NCI-H2029 (cell line): ENCODE measurements at places on chromosomes 2 and 18.

DNA sequence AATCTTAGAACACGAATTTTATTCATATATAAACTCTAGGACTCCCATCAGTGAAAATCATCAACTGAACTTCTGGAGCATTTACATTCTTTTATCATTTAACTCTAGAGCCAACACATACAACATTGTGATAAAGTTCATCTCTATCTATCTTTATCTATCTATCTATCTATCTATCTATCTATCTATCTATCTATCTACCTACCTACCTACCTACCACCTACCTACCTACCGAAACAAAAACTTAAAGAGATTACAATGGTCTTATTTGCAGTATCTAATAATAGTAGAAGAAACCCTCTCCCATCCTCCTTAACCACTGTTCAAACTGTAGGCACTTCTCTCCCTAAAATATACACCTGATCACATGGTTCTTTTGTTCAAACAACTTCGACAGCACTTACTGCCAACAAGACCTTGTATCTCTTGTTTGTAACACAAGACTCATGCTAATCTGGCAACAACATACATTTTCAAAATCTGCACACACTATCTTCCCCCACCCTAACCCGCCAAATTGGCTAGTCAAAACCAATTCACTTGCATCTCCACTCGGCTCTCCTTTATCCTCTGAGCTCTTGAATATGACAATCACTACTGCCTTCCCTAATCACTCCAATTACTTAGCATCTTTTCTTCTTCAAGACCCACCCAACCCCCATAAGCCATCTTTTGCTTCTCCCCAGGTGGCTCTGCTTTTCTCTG, 69.0 kb downstream of the GORASP2 start:
- peak; percentile 15 for DNase-seq

GRCh38 chr2:171712051-171712450, 24.8 kb downstream of the DYNC1I2 start:
- no peak for DNase-seq

GRCh38 chr2:70191244-70191735, 471 bp upstream of the C2orf42 start:
- DNase-seq: no peak

GRCh38 chr2:109385506-109385905, 228.3 kb downstream of the SEPTIN10 start:
- DNase-seq: no peak

DNA sequence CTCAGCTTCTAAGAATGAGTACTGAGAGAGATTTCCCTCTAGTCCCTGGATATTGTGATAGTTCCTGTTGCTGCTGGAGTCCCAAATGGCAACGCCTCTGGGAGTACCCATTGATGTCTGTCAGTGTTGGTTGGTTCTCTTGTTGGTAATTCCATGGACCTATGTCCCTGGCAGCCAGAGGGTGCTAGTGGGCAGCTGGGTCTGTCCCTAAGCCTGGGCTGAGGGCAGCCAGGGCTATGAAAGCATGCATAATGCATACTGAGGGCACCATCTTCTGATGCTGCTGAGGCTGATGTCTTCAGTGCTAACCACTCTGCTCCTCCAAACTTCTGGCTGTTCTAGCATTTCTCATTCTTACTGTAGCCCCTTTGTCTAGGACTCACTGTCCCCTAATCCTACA, 35.9 kb downstream of the NABP1 start:
- DNase-seq: no peak

GRCh38 chr18:80103231-80103630, 5.8 kb upstream of the ADNP2 start:
- no peak for DNase-seq

GRCh38 chr2:84719434-84719833, 161.4 kb downstream of the TRABD2A start:
- DNase-seq: no peak

- DNase-seq: no peak
Measured at GRCh38 chr18:64409511-64409910, 260.6 kb upstream of the LINC00305 start.

DNA sequence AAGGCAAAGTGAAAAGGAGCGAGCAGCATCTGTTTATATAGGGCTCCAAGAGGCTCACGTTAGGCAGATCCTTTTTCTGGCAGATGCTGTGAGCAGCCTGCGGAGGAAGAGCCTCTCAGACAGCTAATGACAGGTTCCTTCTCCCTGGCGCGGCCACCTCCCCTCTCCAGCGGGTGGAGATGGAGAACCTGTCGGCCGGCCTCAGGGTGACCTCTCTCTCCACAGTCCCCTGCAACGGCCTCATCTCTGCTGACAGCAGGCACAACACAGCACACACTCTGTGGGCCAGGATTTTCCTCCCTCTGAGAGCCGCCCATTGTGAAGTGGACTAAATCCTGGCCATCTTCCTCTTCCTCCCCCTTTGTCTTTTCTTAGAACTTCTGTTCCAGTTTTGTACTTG, 119.8 kb downstream of the PRKCE start:
- DNase-seq: no peak

- DNase-seq: no peak
Measured at GRCh38 chr2:125427721-125428315, 1228.1 kb upstream of the GYPC start.

DNA sequence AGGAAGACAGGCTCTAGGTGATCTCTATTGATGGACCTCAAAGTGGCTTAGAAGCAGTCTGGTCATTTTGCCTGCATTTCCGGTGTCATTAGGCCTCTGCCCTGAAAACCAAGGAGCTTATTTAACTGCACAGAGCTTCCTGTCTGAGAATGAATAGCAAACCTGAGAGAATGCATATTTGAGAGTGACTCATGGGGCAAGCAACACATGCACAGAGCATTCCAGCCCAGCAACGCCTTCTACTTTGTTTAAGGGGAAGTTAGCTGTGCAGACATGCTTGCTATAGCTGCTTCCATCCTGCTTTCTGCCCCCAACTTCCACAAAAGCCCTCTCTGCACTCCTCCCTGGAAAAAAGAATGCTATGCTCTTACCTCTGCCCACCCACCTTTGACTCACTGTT, 232.8 kb downstream of the GRB14 start:
- no peak for DNase-seq

GRCh38 chr18:53997064-53997463, 227.4 kb downstream of the MBD2 start:
- no peak for DNase-seq

GRCh38 chr18:26989842-26990241, 124.3 kb upstream of the AQP4 start:
- no peak for DNase-seq

- DNase-seq: peak; percentile 18
Measured at GRCh38 chr2:232292395-232293154, 86.0 kb upstream of the ALPP start.

DNA sequence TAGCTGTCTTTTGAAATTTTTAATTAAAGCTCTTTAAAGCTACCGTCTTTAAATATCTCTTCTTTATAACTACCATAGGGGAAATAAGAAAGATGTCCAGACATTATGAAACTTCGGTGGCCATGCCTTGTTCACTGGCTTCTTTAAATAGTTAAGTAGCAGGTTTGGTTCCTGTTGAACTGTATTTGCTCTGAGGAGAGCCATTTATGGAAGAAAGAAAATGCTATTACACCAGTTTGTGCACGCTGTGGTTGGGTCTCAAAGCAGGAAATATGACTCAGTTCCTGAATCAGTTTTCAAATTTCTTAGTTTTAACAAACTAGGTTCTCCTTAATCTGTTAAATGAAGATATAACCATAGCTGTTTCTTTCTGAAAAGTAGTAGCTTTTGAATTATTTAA, 12.2 kb downstream of the ARPC2 start:
- DNase-seq: no peak

- DNase-seq: no peak
Measured at GRCh38 chr18:63534615-63535014, 7.6 kb upstream of the SERPINB12 start.

GRCh38 chr2:64201151-64201550, 56.9 kb upstream of the PELI1 start:
- peak; percentile 3 for DNase-seq

DNA sequence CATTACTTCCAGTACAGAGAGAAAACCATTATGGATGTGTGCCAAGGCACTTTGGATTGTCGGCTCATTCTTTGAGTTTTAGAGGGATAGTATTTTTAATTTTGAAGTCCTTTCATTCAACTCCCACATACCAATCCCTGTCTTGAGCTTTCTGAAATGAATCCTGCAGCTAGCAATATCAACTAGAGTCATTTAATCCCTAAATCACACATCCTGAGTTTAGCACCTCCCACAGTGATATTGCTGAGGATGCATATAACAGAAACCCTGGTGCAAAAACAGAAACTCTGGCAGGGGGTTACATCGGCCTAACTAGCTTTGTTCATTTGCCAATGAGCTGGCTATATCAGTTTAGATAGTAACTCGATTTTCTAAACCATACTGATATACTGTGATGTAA, 427.3 kb downstream of the LRP1B start:
- DNase-seq: no peak

DNA sequence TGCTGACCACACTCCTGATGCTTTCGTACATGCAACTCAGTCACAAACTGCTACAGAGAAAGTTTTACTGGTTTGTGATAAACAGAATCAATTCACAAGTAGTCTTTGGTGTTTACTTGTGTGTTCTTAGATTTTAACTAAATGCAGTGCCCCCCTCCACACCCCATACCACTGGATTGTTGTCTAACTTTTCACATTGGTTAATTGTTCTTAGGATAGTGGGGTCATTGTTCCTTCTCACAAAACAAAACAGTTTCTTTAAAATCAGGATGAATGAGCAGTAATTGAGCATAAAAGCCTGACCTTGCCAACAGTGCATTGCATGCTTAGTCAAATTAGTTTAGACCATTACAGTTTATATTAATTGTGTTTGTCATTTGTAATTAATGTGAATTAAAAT, 14.1 kb upstream of the PNPT1 start:
- no peak for DNase-seq

- no peak for DNase-seq
Measured at GRCh38 chr2:218872645-218873358, 7.8 kb upstream of the WNT10A start.

- DNase-seq: no peak
Measured at GRCh38 chr2:190600293-190601103, 48.4 kb upstream of the NAB1 start.

DNA sequence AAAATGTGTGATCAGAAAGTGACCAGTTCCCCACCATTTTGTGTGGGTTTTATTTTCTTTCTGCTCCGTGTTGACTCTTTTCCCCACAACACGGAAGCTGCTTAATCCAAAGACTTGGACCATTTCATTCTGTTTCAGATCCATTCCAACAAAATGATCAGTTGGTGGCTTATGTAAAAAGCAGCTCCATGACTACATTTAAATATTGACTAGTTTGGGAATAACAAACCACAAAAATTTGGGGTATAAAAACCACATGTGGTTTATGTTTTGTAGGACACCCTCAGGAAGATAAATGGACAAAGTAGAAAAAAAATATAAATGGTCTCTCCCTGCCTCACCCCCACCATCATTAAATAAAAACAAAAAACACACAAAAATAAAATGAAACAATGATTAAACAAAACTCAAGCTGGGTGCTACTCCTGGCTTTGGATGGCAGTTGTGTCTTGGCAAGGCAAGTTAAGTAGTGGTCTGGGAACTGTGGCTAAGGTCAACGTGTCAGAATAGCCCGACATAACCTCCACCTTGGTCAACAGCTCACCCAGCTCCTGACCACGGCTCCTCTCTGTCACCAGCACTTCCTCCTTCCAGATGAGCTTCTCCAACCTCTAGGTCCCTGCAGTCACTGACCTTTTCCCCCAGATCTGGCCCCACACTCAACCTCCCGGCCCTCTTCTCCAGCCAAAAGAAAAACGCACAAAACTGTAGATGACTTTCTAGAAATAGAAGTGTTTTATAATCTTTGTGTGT, 12.8 kb upstream of the WIPF1 start:
- no peak for DNase-seq

GRCh38 chr2:200677721-200678532, 92.1 kb downstream of the AOX1 start:
- no peak for DNase-seq

GRCh38 chr2:3430172-3430571, 50.7 kb downstream of the TRAPPC12 start:
- DNase-seq: no peak

DNA sequence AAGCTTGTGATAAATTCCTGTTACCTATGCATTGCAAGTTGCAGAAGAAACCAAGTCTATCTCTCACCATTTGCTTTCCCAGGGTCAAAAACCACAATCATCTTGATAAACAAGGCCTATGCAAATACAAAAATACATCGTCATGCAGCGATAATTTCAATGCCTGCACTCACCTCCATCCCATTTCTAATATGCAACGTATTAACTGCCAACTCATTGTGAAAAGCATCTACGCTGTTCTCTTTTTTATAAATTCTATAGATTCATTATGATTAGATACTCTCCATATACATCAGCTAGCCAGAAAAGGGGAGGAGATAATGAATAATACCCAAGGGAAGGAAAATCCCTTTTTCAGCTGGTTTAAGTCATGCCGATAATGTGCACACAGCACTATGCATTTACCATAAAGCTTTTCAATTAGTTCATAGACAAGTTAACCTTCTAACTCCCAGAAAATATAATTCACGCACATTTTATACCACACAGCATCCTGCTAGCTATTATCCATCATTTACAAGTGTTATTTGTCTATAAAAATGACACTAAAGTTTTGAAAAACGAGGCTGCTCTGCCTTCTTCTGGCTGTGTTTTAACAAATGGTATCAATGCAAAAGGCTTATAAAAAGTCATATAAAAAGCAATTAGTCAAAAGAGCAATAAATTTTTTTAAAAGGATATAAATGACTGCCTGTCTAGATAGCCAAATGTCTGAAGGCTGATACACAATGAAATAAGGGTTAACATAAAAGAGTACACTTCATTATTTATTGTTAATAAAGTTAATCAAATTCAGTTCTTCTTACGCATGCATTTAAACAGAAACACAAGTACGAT, 77.6 kb downstream of the AFF3 start:
- no peak for DNase-seq

DNA sequence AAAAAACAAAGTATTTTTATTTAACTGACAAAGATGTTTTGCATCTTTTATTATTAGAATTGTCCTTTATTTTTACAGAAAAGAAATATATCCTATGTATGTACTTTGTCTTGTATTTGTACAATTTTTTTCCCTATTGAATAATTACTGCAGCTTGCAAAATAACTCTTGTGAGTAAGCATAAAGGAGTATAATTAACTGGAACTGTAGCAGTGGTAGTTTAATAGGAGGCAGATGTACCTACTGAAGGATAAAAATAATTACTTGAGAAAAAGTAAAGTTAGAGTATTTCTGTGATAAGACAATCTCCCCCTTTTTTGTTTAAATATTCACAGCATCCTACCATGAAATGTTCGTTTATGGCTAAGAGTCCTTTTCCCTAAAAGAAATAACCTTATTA, 34.7 kb downstream of the EHBP1 start:
- DNase-seq: no peak

DNA sequence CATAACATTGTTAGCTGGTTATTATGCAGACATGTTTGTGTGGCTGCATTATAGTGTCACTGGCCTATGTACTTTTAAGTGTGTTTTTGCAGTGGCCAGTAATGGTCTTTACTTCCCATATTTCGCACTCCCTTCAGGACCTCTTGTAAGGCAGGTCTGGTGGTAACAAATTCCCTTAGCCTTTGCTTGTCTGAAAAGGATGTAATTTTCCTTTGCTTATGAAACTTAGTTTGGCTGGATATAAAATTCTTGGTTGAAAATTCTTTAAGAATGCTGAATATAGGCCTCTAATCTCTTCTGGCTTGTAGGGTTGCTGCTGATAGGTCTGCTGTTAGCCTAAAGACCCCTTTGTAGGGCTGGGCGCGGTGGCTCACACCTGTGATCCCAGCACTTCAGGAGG, 34.7 kb downstream of the ZC3H8 start:
- DNase-seq: no peak
